ENCODE measurements at places on chromosomes 12 and 14.

DNA sequence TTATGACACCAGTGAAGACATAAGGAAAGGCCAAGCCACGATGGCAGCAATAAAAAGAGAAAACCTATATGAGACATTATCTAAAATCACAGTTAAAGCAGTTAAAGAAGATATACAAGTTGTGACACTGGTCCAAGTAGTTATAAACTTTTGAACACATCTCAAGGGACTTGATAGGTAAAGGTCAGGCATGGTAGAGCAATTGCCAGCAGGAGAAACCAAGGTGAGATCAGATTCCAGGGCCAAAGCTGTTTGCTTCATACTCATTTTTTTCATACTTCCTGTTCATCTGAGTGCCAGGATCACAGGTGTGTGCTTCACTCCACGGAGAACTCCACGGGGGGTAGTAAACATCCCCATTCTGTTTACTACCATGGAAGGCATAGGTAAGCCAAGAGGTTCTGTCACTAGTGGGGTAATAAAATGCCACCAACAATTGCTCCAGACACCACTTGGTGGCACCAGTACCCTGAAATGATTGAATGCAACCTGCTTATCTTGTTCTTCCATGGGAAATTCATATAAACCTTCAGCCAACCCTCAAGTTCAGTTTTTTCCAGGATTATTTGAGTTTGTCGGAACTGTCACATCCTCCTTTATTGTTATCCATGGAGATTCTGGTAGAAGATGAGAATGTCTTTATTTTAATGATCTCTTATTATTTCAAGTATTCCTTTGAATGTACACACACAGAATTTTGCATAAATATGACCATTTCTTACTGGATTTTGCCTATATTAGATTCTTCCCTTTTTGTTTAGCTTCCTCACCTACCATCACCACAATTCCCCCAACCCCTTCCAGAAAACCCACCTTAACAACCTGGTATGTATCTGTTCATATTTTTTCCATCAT lies 59.2 kb upstream of the TSPAN8 start:
- DNase-seq = no peak

DNA sequence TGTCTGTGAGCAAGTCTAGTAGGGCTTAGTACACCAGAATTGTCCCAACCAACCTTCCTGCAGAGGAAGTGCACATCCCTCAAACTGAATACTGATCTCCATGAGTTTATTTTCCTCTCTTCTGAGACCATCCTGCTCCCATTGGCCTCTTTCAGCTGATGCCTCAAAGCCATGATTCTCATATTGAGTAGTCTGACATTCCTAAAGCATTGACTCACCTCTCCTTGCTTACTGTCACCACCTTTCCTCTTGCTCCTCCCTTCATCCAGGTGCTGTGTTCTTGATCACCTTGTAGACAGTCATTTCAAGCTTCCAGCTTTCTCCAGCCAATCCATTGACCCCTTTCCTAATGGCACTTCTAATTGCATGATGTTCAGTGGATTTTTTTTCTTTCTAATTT lies 583.7 kb upstream of the USP15 start:
- DNase-seq = no peak

DNA sequence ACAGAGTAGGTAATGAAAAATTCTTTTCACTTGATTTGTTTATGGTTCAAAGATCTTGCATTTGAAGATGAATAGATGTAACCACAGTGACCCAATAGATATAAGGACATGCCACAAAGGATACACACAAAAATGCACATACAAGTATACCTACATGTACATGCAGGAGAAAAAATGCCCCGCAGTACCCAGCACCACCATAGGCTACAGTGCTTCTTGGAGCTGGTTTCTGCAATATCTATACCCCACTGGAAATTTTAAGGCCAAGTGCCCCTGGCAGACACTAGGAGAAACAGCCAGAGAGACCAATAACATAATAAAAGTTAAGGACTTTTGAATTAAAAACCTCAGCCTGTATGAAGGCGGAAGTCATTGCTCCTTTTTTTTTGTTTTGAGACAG lies 12.1 kb upstream of the STAC3 start:
- DNase-seq = no peak

- DNase-seq = no peak
Measured at GRCh38 chr14:22026527-22026926, 352.9 kb upstream of the OR4E1 start.

GRCh38 chr12:83158613-83159207 lies 472.0 kb downstream of the TMTC2 start:
- no peak for DNase-seq

GRCh38 chr14:24435192-24435810 lies 5.5 kb downstream of the KHNYN start:
- no peak for DNase-seq

GRCh38 chr14:84095681-84096080 lies 1434.3 kb upstream of the FLRT2 start:
- DNase-seq = no peak

- DNase-seq = no peak
Measured at GRCh38 chr12:21478756-21479455, 22.5 kb downstream of the RECQL start.

- DNase-seq = no peak
Measured at GRCh38 chr14:88834883-88835431, 10.5 kb downstream of the TTC8 start.

DNA sequence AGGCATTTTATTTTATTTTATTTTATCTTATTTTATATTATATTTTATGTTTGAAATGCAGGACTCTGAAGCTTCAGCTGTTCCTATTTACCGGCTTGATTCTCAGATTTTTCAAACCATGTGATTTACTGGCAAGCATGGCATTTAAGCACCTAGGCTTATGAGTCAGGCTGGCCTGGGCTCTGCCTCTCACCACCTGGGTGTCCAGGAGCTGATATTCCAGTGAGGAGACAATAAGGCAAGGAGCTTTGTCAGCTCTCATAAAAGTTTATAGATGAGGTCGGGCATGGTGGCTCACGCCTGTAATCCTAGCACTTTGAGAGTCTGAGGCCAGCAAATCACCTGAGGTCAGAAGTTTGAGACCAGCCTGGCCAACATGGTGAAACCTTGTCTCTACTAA lies 2.1 kb downstream of the DAO start:
- DNase-seq = no peak
